ENCODE measurements at places on chromosomes 12 and 14. TPM values are rescaled to one million over a fixed set of nuclear protein-coding genes. Genes with fewer than 3 reads are reported as not detected.

The SOAT2 gene
- not detected for total RNA-seq

The SCNN1A gene
- 0.56 TPM for total RNA-seq

The TAC3 gene
- total RNA-seq = not detected

The TMEM52B gene
- total RNA-seq = not detected

The SLC7A8 gene
- total RNA-seq = 7.5 TPM

The EIF2B1 gene
- total RNA-seq = 37.3 TPM

The RTN1 gene
- total RNA-seq = 1.5 TPM

The HOXC4 gene
- 4.7 TPM for total RNA-seq

The LTBP2 gene
- 11.8 TPM for total RNA-seq

Data from psoas muscle (tissue), 8 donors.